Fibroblast of skin of right biceps (primary cell): ENCODE measurements at places on chromosomes 12 and 14.

- DNase-seq, result no peak
These were observed 34.3 kb downstream of the SLC15A4 start for GRCh38 chr12:128789356-128789929.

- no peak for DNase-seq
These were observed 35.3 kb upstream of the PPP1R13B start for GRCh38 chr14:103882503-103883262.

DNA sequence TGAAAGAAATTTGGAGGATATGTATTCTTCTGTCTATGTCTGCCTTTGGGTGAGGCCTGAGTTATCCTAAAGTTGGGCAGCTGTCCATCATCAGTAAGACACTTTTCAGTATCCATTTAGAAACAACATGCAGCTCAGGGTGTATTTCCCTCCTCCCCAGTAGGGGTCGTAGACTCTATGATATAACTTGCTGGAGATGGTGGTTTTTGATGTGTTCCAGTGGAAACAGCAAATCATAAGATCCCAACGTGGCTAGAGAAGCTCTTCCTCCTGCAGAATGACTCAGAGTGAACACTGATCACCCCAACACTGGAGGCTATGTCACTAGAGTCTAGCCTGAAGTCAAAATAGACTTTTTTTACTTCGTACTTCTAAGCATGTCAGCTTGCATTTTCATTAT, 331.6 kb upstream of the STXBP6 start:
- peak; percentile 8 for DNase-seq

GRCh38 chr12:66623455-66623854, 55.4 kb downstream of the GRIP1 start:
- DNase-seq, result peak; percentile 50

- DNase-seq, result peak; percentile 42
These were observed 76.8 kb downstream of the HSD17B6 start for GRCh38 chr12:56839915-56840325.
